AG09319 (cell line): ENCODE measurements at places on chromosomes 7 and 10.

DNA sequence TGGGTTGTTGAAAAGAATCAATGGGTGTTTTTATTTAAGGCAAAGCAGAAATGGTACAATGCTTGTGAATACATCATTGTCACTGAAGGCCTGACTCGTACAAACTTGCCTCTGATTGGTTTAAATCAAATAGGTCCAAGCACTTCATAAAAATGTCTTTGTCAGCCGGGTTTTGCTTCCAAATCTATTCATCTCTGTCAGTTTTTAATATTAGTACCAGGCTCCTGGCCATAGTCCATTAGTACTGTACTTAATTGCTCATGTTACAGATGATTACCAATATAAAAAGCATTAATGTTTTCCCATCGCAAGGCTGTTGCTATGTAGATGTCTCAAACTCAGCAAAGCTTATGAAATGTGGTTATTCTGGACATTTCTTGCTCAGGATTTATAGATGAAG is 171.9 kb downstream of the ARID5B start:
- DNase-seq = no peak

- no peak for DNase-seq
Measured at GRCh38 chr7:11786186-11786585, 45.8 kb downstream of the THSD7A start.

- no peak for DNase-seq
Measured at GRCh38 chr7:8035647-8036518, 67.3 kb downstream of the GLCCI1 start.

GRCh38 chr7:14685167-14685566 is 217.4 kb downstream of the DGKB start:
- no peak for DNase-seq

DNA sequence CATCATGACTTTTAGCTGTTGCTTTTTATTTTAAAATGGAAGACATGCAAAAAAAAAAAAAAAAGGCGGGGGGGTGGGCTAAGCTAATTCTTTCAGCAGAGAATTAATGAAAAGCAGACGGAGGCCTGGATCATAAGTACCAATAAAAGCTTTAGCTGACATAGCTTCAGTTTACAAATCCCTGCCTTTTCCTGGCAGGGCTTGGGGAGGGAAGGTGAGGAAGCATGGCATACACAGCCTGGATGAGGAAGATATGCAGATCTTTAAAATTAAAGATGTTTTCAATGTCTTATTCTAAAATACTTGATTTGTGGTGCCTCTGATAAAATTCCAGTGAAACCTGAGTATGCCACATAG is 57.0 kb downstream of the ICA1 start:
- DNase-seq = no peak

- no peak for DNase-seq
Measured at GRCh38 chr7:6228361-6229229, 43.8 kb downstream of the CYTH3 start.

GRCh38 chr7:151790095-151790829 is 86.7 kb downstream of the PRKAG2 start:
- DNase-seq = no peak

DNA sequence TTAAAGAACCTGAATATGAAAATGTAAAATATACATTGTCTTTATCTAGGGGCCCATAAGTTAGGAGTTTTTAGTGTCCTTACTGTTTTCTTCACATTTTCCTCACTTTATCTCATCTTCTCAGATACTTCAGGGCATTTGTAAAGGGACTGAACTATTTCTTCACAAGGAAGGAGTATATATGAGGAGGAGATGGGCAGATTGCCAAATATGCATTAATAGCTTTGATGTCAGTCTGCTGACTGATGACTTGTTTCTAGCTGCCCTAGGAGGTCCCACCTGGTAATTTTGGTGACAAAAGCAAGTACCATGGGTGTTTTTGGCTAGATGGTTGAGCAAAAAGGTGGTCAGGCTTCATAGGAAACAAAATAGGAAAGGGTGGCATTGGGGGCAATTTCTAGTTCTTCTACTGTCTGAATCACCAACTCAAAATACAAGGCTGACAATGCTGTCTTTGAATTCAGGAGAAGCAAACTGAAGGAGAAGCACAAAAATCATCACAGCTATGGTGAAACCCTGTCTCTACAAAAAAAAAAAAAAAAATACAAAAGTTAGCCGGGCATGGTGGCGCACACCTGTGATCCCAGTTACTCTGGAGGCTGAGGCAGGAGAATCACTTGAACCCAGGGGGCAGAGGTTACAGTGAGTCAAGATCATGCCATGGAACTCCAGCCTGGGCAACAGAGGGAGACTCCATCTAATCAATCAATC is 10.4 kb upstream of the STRIP2 start:
- no peak for DNase-seq

DNA sequence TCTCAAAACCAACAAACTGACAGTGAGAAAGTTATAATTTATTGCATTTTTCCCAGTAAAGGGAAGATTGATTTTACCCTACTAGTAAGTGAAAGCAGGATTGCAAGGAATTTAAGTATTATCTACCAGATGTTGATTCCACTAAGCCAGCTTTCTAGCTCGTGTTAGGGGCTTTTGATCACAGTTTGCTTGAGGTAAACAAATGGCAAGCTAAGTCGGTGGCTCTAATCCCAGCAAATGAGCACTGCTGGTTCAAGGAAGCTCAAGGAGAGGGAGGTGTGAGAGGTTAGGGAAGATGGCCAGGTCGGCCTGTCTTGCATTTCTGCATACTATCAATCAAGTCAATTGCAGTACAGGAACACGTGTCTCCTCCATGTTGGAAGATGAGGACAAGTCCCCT is 448.7 kb upstream of the POM121L12 start:
- DNase-seq = no peak

- no peak for DNase-seq
Measured at GRCh38 chr10:27241010-27241651, 534 bp upstream of the ACBD5 start.

- DNase-seq = no peak
Measured at GRCh38 chr7:91421018-91421417, 156.8 kb downstream of the FZD1 start.

GRCh38 chr7:103113164-103113563 is 35.7 kb downstream of the NAPEPLD start:
- peak; percentile 74 for DNase-seq

DNA sequence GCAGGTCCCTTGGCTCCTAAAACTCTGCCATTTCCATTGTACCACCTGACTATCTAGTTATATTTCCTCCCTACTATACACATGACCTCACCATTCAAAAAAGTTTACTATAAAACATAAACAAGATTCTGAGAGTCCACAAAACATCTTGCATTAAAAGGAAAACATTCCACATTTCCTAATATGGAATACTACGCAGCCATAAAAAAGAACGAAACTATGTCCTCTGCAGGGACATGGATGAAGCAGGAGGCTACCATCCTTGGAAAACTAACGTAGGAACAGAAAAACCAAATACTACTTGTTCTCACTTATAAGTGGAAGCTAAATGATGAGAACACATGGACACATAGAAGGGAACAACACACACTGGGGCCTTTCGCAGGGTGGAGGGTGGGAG is 48.3 kb downstream of the SVIL start:
- DNase-seq = no peak

GRCh38 chr10:128263891-128264688 is 137.9 kb upstream of the MKI67 start:
- peak; percentile 1 for DNase-seq

GRCh38 chr7:30170476-30171205 is 35.9 kb downstream of the MTURN start:
- no peak for DNase-seq

GRCh38 chr10:1923586-1923985 is 186.3 kb upstream of the ADARB2 start:
- DNase-seq = no peak

GRCh38 chr10:14403881-14404623 is 73.3 kb upstream of the FRMD4A start:
- DNase-seq = no peak

- DNase-seq = no peak
Measured at GRCh38 chr7:85021101-85021704, 165.7 kb downstream of the SEMA3D start.
